ENCODE measurements at places on chromosomes 12 and 14.
A peak's percentile ranks its signal among the peaks of the same experiment; 100 is the strongest.

DNA sequence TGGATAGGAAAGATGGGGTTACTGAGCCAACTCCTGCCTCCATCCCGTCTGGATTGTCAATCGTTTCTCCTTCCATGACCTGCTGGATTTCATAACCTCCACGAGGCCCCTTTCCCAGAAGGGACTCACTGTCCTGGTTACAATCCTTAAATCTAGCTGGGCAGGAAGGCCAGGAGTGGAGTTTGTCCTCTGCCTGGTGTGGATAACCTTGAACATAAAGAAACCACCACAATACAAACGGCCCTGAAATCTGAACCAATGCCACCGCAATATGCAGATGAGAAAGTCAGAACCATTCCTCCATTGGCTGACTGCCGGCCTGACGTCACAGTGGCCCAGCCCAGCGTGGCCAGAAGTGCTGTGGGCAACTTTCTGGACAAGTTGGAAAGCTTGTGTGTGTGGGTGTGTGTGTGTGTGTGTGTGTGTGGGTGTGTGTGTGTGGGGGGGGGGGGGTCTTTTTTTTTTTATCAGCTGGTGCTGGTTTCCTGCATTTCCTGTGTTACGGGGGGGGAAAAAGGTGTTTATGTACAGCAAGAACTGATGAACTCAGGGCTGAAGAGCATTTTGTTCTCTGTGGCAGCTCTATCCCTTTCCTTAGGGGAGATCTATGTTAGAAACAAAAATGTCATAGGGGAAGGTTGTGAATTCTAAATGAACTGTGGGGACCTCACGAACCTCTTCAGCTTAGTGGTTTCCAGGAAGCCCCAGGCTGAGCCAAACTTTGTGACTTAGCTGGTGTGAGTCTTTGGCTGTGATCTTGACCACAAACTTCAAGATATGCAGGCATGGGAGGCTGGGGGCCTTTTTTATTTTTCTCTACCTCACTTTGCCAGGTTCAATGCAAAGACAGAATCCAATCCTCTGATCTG lies 81.6 kb upstream of the MED13L start:
- peak; percentile 16 for DNase-seq

DNA sequence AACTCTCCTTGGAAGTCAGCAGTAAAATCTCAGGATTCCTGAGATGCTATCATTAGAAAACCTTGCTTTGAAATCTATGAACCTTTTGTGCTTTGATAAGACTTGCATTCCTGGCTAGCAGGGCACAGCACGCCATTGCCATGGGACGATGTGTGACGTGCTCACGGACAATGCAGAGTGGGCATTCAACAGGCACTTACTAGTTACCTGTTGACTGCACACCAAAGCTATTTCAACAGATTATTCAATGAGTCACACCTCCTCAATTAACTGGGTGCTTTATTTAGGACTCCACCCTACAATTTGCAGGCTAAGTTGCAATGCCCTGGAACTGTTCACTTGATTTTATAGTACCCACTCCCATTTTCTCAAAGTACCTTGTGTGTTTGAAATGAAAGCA lies 11.3 kb downstream of the NOS1 start:
- DNase-seq, result no peak

GRCh38 chr12:10861366-10861765 lies 12.1 kb upstream of the PRR4 start:
- DNase-seq, result no peak

DNA sequence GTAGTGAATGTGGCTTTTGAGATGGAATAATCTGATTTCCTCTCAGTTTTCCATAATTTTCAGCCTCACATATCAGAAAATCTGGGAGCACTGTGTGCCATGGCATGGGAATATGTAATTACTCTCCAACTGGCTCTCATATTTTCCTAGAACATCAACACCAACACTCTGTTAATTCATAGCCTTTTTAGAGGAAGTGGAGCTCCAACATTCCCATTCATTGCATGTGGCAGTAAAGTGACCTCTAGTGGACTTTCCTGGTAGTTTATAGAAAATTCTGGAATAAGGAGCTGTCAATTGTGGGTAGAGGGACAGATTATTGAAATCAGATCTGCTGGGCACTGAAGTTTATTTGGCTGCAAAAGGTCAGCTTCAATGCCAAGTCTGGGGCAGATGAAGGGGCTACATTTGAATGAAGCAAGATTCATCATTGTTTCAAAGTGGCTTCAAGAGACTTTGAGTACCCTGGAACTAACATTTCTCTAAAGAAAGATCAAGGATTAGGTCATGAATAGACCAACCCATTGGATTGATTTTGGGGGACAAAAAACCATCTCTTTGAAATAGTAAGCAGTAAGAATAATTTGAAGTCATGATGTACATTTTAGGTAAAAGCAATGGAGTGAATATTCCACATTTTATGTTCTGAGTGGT lies 23.6 kb upstream of the USP44 start:
- DNase-seq, result no peak

- DNase-seq, result no peak
Observed at GRCh38 chr14:72975770-72976169, 49.5 kb downstream of the DCAF4 start.

DNA sequence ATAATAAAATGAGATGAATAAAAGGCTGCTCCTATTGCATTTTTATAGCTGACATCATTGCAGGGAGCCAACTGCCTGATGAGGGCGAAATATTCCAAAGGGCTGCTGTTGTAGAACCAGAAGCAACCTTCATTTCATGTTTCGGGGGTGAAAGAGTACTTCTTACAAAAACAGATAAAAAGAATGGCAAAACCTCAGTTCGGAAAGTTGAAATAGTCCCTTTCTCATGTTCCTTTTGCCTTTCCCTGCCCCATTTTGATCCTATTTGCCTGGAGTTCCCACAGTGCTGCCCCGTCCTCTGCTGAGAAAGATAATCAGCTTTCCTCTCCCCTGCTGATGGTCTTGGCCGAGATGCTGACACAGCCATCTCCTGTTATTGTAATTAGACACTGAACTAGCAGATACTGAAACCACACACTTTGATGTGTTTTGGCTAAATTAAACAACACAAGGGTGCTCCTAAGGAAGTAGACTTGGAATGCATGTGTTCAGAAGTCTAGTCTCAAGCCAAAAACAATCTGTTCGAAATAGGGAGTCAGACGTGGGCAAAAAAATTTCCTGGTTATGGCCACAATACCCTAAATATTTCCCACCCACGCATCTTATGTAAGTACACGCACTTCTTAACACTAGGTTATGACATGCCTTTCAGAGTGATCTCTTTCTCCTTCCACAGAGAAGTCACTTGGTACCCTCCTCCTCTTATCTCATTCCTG lies 117.2 kb downstream of the PPM1H start:
- no peak for DNase-seq

Data from activated CD4-positive, CD25-positive, alpha-beta regulatory T cell (primary cell).